ENCODE measurements at places on chromosomes 16 and 17.

GRCh38 chr17:28879886-28880571, 17.5 kb downstream of the FLOT2 start:
- DNase-seq = no peak

DNA sequence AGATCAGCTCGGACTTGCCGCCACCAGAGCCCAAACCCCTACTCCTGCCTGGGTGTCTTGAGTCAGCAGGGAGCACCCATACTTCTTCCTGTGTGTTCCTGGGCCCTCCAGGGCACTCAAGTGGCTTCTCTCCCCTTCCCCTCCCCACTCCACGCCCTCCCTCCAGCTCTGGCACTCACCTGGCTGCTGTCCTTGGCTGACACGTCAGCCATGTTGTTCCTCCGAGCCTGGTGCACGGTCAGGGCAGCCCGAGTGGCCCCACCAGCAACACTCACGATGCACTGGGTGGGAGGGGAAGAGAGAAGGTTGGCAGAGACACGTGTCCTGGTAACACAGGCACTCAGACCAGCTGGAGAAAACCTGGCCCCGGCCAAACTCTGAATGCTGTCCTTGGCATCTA, 11.5 kb downstream of the RUSF1 start:
- DNase-seq = no peak

- no peak for DNase-seq
These were observed 44.6 kb upstream of the ZNF750 start for GRCh38 chr17:82884341-82884969.

- DNase-seq = no peak
These were observed 394.3 kb downstream of the CDH13 start for GRCh38 chr16:83021045-83021444.

GRCh38 chr17:80904036-80904753, 87.4 kb upstream of the CHMP6 start:
- DNase-seq = no peak

- peak; percentile 40 for DNase-seq
These were observed 14.7 kb downstream of the AIPL1 start for GRCh38 chr17:6420173-6420641.

- DNase-seq = no peak
These were observed 237.3 kb downstream of the CCDC182 start for GRCh38 chr17:57507828-57508227.

DNA sequence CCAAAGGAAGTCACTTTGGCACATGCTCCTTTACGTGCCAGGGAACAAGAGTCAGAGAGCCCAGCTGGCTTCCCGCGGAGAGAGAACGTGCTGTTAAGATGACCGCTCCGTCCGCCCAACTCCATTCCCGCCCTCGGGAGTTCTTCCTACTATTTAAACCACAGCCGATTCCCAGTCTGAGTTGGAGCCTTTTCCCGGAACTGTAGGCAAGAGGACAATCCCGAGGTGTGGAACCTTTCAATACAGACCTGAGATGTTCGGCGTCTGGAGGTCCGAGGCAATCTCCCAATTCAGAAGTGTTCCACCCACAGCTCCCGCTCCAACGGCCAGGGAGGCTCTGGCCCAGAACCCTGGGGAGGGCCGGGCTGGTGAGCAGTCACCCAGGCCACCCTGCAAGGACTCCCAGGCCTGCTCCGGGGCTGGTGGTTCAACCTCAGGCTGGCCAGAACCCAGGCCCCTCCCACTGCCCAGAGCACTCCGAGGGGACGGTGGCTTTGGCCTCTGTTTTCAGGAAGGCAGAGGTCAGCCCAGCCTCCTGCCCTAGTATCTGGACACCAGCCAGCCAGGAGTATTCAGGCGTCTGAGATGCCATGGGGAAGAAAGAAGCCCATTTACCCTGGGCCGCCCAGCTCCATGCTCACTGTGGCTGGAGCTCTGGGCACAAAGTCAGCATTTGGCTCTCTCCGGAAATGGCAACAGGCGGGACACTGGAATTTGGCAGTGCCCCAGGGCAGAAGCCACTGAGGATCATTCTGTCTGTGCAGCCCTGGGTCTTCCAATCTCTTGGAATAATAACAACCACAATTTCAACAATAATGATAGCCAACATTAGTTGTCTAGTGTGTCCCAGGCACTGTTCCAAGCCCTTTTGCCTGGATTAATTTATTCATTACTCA, 21.4 kb downstream of the EMP2 start:
- DNase-seq = peak; percentile 82

DNA sequence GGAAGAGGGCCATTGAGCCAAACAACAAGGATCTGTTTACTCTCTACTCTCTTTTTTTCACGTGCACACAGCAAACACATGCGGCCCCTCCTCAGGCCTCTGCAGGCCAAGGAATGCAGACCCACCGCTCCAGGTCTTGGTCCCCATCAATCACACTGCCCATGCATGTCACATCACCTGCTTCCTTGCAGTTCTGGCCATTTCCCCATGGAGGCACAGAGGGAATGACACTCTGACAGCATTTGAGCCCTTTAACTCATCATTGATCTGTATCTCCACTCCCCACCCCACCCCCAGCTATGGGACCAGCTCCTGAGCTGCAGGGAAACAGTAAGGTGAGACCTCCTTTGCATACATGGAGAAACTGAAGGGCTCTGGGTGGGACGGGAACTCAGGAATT, 45.9 kb upstream of the MEIOC start:
- DNase-seq = no peak

- DNase-seq = no peak
These were observed 211.2 kb downstream of the RPTOR start for GRCh38 chr17:80755650-80756405.

GRCh38 chr16:87499189-87499486, 6.3 kb upstream of the ZCCHC14 start:
- peak; percentile 72 for DNase-seq

DNA sequence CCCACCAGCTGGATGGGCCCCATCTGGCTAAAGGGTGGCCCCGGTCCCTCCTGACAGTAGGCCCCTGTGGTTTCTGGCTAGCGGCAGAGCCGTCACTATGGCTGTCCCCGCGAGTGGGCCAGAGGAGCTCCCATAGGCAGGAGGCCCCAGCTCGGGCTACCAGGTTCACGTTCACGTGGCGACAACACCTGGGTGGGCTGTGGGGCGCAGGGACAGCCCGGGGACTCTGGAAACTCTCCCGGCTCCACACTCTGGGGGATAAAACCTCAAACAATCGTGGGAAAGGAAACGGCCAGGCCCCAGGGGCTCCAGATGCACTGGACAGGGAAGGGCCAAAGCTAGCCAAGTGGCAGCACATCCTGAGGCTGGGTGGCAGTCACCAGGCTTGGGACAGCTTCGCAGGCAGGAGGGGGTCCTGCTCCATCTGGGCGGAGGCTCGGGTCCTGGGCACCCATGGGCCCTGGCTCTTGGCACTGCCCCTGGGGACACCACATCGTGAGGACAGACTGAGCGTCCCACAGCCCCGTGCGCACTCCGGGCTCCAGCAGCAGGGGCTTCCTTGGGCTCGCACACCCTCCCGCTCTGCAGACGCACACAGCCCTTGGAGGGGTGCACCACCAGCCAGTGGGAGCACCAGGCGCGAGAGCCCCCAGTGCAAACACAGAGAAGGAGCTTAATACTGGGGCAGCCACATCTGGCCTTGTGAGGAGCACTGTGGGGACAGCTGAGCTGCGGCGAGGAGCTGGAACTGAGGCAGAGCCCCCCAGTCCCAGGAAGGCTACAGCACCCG, 4.4 kb downstream of the RNF166 start:
- DNase-seq = no peak

GRCh38 chr16:57544124-57544653, 1.7 kb downstream of the ADGRG5 start:
- DNase-seq = no peak

DNA sequence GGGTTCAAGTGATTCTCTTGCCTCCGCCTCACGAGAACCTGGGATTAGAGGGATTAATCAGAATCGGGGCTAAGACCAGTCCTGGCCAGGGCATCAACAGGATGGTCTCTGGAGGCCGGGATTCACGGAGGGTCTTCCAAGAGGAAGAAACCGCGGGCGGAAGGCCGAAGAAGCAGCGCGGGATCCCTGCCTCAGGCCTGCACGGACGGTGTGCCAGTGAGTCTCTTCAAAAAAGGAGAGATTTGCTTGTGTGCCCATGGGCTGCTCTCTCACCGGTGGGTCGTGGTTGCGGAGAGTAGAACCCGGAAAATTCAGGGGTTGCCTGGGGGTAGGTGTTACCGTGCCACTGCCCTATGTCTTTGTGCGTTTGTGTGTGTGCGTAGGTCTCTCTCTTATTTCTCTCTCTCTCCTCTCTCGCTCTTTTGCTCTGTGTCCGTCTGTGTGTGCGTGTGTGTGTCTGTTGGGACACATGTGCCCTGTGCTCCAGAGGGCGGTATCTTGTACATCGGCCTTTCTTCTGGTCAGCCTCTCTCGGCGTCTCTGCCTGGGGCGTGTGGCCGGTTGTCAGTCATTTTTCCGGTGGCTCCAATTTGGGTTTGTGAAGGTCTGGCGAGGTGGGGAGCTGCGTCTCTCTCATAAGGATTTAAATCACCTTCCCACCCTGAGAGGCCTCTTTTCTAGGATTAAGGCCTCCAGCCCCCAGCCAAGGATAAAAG, 613.2 kb downstream of the KCNJ18 start:
- DNase-seq = no peak

DNA sequence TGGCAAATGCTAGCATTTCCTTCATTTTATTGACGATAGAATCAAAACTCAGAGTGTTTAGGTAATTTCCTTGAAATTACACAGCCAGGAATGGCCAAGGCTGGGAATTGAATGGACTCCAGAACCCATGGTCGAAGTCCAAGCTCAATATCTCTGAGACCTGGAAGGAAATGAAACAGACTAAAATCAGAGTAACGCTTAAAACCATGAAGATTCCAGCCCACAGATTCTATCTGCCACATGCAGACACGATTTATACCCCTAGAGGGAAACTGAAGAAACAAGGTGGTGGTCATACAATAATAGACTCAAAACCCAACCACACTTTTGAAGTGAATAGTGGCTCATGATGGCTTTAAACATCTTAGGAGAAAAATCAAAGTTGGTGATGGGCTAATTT, 95.6 kb downstream of the PRKCA start:
- DNase-seq = no peak

- DNase-seq = no peak
These were observed 394.5 kb upstream of the SOX9 start for GRCh38 chr17:71726341-71726740.

DNA sequence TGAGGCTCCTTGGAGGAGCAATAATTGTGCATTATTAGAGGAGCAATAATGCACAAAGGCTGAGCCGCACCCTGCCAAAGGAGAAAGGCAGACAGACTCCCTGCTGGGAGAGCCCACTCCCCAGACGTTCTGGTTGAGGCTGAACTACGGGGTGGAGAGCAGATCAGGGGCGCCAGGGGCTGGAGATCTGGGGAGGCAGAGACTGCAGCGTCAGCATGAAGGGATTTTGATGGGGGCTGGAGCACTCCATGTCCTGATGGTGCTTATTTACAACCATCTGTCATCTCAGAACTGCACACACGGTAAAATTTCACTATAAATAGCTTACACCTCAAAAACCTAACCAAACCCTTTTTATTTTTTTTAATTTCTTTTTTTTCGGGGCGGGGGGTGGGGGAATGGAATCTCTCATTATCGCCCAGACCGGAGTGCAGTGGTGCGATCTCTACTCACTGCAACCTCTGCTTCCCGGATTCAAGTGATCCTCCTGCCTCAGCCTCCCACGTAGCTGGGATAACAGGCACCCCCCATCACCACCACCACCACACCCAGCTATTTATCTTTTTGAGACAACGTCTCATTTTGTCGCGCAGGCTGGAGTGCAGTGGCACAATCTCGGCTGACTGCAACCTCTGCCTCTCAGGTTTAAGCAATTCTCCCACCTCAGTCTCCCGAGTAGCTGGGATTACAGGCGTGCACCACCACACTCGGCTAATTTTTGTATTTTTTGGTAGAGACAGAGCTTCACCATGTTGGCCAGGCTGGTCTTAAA, 4.3 kb upstream of the C16orf95 start:
- DNase-seq = no peak

DNA sequence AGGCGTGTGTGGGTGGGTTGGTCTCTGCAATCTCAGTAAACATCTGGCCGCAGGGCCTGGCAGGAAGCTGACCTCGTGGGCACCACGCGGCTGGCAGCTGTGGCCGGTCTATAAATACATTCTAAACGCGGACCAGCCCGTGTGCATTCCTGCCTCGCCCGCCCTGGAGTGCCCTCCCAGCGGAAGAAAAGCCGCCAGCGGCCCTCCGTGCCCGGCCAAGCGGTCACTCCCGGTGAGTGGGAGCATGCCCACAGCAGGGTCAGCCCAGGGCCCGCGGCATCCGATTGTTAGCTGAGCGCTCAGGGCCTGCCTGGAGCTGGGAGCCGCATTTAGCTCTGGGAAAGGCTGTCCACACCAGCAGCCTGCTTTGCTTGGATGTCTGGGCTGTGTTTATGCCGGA, 10.3 kb downstream of the ZNF469 start:
- no peak for DNase-seq

DNA sequence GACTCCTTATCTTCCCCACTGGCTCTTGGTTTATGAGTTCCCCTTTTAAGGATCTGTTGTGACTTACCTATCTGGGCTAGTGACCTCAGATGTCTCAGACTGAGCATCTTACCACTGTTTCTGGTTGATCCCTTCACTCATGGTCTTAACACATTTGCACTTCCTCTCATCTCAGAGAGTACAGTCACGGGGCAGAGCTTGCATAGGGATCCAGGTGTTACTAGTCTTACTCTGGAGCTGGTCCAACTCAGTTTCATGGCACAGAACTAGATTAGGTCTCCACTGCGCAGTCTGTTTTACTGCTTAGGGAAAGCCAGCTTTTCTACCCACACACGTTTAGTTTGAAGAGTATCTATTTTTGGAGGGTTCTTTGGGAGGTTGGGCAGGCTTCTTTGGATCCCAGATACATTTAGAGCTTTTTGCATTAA, 10.2 kb downstream of the GABARAPL2 start:
- DNase-seq = no peak

- DNase-seq = no peak
These were observed 13.6 kb downstream of the HSD11B2 start for GRCh38 chr16:67444259-67445125.

DNA sequence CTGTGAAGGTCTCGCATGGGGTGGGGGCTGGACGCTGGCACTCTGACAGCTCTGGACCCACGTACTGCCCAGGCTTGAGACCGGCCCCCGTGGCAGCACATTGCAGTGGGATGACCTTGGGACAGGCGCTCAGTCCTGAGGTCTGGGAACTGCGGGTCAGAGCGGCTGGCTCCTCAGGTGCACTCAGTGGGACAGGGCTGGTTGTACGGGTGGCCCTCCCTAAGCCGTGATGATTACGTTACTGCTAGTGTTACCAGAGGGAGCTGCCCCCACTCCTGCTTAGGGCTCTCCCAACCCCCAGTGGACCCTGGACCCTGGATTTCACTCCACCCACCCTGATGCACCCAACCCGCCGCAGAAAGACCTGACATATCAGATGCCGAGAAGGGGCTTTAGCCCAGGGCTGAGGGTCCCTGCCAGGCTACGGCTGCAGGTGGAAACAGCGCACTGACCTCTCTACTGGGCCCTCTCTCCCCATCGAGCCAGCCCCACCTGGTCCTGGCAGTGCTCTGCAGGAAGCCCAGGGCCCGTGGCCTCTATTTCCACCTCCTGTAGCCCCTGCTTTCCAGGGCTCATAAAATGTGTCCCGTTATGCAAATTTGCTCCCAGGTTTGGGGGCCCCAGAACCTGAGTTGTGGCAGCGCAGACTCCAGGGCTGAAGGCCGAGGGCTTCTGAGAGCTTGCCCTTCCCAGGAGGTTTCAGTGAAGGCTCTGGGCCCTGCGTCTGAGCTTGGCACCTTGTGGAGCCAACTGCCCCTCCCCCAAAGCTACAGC, 77.2 kb downstream of the RTN4RL1 start:
- no peak for DNase-seq

- DNase-seq = no peak
These were observed 28.5 kb downstream of the ST6GALNAC1 start for GRCh38 chr17:76614912-76615617.

Measured in GM03348 (cell line).